ENCODE measurements at places on chromosomes 7 and 10.

DNA sequence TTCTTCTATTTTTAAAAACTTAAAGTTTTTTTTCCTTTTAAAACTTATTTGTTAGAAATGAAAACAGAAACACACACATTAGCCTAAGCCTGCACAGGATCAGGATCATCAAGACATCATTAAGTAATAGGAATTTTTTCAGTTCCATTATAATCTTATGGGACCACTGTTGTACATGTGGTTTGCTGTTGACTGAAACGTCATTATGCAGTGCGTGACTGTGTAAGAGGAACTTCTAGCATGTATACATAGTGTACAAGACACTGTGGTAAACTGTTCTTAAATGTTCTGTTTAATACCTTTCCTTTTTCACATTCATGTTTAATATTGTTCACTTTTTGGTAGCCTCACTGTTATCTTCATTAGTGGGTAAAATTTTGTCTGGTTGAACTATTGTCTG is 12.1 kb downstream of the ENTPD7 start:
- DNase-seq: no peak

DNA sequence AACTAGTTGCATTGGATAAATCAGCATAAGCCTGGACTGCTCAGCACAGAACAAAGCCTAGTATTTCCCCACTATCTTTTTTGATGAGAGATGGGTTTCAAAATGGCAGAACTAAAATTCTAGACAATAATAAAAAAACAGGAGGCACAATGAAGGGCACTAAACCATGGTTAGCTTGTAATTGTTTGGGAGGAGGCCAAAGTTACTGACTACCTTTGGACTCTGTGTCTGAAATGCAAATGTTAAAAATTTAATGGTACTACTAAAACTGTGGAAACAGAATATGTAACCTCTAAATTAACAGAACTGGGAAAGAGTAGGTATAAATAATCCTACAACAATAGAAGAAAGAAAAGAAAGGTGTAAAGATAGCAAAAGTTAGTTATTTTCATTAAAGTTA is 13.0 kb downstream of the ADAM12 start:
- DNase-seq: no peak

DNA sequence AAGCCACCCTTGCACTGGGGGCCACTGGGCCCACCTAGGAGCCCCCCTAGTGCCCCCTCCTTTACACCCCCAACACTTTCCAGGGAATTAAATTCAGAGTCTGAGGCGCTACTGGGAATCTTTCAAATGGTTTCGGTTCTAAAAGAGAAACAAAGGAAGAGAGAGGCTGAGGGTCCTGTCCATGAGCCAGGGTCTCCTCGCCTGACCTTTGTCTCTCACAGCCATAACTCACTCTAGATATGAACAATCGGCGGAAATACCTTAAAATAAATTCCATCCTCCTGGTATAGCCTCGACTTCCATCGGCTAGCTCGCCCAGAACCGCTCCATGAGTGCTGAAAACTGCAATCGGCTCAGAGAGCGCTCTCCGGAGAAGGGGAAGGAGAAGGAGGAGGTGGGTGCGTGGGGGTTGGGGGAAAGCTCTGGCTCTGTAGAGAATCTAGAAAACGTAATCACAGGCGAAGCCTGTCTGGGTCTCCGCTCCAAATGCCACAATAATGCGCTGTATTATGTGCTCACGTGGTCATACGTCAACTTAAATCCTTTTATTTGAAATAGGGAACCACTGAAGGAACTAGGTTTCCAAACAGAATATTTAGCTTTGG is 12.6 kb downstream of the HOXA4 start:
- DNase-seq: no peak

DNA sequence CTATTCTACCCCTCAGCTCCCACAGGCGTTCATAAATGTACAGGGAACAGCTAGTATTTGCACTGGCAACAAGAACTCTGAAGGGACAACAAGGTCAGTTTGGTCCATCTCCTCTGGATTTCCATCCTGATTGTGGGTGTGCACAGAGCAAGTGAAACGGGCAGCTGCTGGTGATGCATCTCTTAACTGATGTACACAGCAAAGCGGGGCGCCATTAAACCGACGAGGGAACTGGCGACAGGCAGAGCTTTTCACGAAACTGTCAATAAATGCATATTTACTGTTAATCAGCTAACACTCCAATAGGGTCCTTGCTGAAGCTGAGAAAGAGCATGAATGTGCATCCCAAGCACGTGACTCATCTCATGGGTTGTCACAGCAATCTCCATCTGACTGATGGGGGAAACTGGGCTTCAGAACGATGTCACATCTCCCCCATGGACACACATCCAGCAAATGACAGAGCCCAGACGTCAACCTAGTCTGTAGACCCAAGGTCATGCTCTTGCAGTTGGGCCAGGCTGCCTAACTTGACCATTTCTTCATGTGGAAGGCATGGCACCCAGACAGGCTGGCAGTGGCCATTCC is 54.2 kb downstream of the FAM53B start:
- no peak for DNase-seq

GRCh38 chr10:5601826-5602495 is 64.4 kb downstream of the ASB13 start:
- DNase-seq: no peak

DNA sequence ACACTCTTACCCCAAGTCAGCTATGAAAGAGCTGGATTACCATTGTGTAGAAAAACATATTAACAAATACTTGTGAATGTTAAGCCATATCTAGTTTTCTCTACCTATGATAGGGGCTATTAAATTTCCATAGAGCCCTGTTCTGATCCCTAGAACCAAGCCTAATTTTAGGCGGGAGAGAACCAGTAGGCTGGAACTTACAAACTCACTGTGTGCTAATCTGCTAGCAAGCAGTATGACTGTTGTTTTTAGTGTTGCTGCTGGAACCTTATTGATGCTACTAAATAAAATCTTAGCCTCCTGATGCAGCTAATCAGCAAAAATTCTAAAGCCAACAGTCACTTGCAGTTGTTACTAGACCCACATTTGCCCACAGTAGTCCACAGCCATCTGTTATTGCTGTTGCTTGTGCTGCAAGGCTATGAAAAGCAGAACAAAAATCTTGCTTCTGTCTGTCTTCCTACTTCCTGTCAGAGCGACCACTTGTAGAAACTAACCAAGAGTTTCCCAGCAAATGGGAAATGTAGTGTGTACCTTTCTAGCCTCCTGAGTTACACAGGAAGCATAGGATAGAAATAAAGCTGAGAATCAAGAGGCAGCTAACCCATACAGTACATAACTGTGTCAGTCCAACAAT is 368.4 kb downstream of the ARL4A start:
- DNase-seq: no peak

GRCh38 chr7:153006452-153006851 is 246.9 kb downstream of the ACTR3B start:
- no peak for DNase-seq

GRCh38 chr7:45267262-45267661 is 109.7 kb downstream of the RAMP3 start:
- no peak for DNase-seq

DNA sequence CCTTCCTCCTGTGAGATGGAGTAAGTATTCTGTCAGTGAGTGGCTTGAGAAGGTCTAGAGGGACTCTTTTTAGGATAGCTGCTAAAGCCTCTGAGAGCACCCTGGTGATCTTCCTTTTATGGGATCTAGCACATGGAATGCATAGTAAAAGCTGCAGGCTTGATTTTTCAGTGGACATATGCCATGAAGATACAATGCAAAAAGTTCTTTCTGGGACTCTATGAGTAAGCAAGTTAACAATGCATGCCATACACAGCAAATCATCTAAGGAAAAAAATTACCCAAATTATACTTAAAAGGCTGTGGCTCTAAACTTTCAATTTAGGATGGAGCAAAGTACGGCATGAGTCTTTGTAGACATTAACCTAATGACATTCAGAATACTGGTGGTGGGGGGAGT is 154.5 kb downstream of the SGMS1 start:
- no peak for DNase-seq

DNA sequence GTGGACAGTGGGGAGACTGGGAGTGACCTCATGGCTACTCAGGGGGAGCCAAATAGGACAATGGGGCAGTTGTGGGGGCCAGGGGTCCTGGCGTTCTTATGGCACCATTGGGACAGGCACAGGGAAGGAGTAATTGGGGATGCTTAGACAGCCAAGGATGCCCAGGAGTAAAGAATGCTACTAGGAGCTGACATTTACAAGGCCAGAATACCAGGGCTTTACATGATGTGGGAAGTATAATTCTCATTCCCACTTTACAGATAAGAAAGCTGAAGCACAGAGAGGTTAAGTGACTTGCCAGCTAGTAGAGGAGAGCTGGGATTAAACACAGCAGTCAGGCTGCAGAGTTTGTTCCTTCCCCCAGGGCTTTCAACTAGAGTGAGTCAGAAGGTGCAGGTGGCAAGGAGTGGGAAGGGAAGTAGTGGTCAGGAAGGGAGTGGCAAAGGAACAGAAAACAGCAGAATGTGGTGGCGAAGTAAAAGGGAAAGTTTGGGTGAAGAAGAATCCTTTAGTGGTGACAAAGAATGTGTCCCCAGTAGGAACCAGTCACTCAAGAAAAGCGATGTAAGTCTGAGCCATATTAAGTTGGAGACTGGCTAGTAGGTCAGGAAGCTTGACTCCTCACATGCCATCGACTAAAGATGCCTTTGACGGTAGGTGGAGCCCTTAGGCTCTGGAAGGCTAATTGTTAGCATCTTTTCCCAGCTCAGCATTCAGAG is 32.8 kb downstream of the CPVL start:
- DNase-seq: no peak

- DNase-seq: no peak
These were observed 2.9 kb downstream of the MYL10 start for GRCh38 chr7:101626069-101626671.

- DNase-seq: no peak
These were observed 906 bp downstream of the DKK1 start for GRCh38 chr10:52314822-52315552.

- no peak for DNase-seq
These were observed 152.3 kb downstream of the MAD1L1 start for GRCh38 chr7:2080477-2080876.

DNA sequence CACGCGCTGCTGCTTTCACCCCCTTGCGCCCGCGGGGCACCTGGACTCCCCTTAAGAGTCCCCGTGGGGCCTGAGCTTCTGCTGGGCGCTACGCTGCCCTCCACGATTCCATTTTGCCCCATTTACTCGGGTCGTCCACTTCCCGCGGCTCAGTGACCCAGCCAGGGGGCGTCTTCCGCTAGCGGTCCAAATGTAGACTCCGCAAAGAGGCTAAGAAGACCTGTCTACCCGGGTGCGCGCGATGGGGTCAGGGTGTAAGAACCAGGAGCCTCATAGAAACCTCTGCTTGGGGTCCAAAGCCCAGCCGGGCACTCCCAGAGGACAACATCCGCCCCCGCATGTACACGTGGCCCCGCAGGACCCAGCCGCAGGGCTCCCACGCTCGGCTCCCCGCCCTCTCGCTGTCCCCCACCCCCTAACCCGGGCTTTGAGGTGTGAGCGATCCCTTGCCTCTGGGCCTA is 5.2 kb upstream of the HMX2 start:
- no peak for DNase-seq

DNA sequence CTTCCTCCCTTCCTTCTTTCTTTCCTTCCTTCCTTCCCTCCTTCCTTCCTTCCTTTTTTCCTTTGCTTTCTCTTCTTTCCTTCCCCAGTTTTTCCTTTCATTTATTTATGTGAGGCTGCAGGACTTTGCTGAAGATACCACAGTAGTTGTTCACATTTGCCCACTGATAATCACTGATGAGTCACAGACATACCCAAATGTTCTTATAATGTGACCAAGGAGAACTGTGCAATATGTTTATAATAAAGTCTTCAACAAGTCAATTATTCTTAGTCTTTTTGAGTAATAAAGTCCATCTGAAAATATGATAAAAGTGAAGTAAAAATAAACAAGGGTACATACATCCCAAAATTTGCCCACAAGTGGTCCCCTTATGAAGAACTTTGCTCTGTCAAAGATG is 159.7 kb downstream of the GNAI1 start:
- no peak for DNase-seq

GRCh38 chr10:109430043-109430760 is 493.1 kb downstream of the XPNPEP1 start:
- DNase-seq: no peak

GRCh38 chr7:131443496-131443895 is 112.9 kb downstream of the PODXL start:
- DNase-seq: no peak

DNA sequence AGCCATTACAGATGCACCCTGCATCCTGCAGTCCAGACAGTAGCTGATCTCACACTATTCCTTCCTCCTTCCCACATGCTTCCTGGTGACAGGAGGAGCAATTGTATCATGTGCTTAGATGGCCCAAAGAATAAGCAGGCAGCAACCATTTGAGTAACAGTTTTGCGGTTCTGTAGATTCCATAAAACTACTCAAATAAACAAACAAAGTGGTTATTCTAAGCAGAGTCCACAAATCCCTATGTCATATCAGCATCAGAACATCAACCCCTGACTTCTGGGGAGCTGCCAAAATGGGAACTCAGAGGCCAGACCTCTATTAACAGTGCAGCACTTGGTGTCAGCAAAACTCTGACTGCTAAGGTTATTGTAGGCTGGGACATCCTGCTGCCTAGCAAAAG is 226.0 kb downstream of the SORCS1 start:
- DNase-seq: no peak

GRCh38 chr7:158650821-158651225 is 53.8 kb downstream of the NCAPG2 start:
- DNase-seq: no peak

DNA sequence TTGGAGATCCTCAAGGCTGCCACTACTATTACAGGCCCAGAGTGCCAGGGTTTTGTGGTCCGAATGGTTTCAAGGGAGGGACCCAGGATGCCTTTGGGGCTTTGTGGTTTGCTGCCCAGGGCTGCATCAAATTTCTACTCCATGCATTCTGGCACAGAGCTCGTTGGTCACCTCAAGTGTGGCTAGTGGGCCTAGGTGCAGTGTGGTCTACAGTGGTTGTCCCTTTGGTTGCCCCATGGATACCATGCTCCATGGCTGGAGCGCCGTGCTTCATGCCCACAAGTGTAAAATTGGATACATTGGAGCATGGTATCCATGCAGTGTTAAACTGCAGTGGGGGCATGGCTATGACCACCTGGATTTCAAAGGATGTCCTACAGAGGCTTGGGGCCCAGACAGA is 5.4 kb upstream of the PRF1 start:
- no peak for DNase-seq

DNA sequence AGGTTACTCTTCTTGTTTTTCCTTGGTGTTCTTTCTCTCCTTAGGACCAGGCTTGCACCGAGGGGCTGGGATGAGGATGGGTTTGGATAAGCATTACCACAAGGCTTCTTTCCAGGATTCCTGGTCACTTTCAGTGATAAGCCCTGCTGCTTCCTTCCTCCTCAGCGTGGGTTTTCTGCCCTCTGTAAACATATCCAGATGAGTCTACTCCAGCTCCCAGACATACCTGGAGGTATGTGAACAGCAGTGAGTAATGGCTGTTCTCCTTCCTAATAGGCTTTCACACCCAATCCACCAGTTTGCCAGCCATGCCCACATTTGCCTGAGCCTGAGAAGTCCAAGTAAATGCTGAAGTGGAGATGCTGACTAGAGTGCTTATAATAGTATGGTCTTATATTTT is 229.8 kb upstream of the YAE1 start:
- no peak for DNase-seq

GRCh38 chr10:30600005-30600404 is 29.5 kb downstream of the LYZL2 start:
- no peak for DNase-seq

GRCh38 chr7:107359520-107360316 is 110.1 kb upstream of the GPR22 start:
- DNase-seq: no peak

- DNase-seq: no peak
These were observed 254.8 kb upstream of the ZNF32 start for GRCh38 chr10:43903451-43903850.
